Progenitor cell of endocrine pancreas (in vitro differentiated cells): ENCODE measurements at places on chromosomes 6 and 20.

DNA sequence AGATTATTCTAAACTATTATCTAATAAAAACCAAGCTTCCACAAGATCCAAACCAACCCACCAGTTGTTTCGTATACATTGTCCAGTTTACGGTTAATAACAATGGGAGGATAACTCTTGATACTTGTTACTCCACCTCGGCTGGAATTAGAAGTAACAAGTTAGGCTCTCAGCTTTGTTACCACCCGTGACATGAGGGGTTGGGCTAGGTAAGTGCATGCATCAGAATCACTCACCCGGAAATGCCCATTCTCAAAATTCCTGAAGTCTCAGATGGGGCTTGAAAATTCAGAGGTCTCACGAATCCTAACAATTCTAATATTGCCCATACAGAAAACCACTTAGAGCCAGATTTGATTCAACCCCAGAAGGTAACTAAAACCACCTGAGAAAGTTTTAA is 27.0 kb upstream of the SERPINB1 start:
- no peak for DNase-seq

DNA sequence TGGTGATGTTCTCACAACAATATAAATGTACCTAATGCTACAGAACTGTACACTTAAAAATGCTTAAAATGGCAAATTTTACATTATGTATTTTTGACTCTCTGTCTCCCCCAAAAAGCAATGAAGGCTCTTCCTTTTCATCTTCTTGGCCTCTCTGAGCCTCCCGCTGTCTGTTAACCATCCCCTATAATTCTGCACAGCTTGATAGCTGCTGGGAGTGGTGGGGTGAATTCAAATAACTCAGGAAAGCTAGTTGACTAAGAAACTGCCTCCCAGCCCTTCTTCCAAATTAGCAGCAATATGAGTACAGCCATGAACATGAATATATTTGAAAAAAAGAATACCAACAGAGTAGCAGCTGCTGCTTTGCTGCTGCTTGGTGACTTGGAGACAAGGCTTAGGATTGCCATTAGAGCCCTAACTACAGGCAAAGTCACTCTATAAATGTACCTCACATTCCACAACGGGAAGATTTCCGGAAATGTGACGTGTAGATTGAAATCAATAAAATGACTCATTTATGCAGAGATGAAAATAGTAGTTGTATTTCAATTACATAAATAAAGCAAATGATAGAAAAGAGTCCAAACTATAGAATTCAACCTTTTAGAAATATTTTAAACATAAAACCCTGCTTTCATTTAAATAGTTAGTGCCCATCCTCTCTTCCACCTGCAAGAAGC is 200.1 kb upstream of the HEY2 start:
- DNase-seq = no peak

- DNase-seq = peak; percentile 11
Observed at GRCh38 chr20:20743511-20744169, 31.2 kb upstream of the RALGAPA2 start.

- DNase-seq = no peak
Observed at GRCh38 chr6:14984519-14984853, 261.4 kb upstream of the JARID2 start.

GRCh38 chr6:32840604-32841246 is 2.2 kb upstream of the TAP2 start:
- no peak for DNase-seq

GRCh38 chr6:33105386-33105785 is 29.6 kb downstream of the HLA-DPB1 start:
- DNase-seq = no peak

GRCh38 chr6:100464903-100465700 is at the start of gene SIM1:
SIM1 (minus strand) TSS chr6:100464921; CDS start chr6:100463468, 1,453 bp downstream.
- DNase-seq = peak; percentile 61

GRCh38 chr20:3797226-3797545 is 1.1 kb downstream of the CDC25B start:
- DNase-seq = no peak

- no peak for DNase-seq
Observed at GRCh38 chr6:40205004-40205403, 270.7 kb upstream of the MOCS1 start.

GRCh38 chr6:56230976-56231566 is 16.3 kb downstream of the COL21A1 start:
- DNase-seq = no peak

GRCh38 chr20:18090044-18090443 is 32.3 kb upstream of the OVOL2 start:
- DNase-seq = no peak

DNA sequence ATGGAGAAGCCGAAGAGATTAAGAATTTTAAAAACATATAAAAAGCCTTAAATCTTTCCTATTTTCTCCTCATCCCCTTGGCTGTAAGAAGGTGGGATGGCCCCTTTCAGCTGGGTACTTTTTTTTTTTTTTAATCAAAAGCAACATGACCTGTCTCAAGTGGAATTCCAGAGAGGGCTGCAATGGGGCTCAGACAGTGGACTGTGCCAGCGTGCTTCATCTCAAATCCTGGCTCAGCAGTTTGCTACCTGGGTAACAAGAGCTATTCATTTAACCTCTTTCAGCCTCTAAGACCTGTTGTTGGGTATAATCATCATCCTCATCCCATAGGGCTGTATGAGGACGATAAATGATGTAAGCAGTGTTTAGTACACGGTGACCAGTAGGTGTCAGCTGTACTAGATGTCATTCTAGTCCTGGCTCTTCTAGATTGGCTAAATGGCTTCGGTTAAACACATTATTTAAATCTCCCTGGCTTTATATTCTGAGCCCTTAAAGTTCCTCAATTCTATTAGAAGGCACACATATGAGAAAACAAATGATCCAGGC is 6.9 kb upstream of the PPP1R3G start:
- no peak for DNase-seq

DNA sequence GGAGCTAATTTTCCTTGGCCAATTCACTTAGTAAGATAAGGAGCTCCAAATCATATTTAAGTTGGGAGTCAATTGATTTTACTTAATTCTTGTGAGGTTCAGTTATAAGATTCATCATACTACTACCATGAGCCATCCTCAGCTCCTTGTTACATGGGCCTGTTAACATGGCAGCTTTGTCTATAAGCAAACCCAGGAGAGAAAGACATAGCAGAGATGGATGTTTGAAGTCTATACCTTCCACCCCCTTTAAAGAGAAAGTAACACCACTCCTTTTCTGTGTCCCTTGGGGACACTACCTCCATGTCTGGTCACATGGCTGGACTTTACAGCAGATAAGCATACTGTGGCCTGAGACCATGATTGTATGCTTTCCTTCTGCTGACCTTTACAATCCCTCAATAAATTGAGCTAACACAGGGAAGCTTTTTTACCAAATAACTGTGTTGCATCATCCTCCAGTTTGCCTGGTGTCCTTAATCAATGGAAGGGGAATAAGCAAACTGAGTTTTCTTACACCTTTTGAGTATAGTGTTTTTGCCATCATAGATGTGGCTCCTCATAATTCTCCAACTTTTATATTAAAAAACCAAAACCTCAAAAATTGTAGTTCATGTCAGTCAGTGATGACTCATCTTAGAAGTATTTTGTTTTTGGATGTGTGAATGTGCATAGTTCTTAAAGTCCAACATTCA is 9.8 kb upstream of the ZNFX1 start:
- no peak for DNase-seq

DNA sequence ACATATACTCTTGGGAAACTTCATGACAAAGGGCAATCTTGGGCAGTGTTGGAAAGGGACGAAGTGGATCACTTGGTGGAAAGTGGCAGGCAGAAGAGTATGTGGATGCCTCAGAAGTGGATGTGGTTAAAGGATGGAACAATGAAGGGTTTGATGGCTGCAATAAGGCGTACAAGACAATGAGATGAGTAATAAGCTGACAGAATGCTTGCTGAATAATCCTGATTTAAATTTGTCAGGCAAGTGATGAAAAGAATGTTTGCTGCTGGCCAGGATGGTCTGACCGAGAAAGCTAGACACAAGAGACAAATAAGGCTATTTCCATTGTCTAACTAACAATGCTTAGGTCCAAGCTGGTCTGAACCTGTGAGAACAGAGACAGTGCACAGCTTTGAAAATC is 61.6 kb upstream of the CEP85L start:
- DNase-seq = no peak

- DNase-seq = no peak
Observed at GRCh38 chr6:347232-347631, 44.3 kb upstream of the IRF4 start.

GRCh38 chr20:17518339-17519052 is 12.7 kb downstream of the BFSP1 start:
- DNase-seq = no peak

DNA sequence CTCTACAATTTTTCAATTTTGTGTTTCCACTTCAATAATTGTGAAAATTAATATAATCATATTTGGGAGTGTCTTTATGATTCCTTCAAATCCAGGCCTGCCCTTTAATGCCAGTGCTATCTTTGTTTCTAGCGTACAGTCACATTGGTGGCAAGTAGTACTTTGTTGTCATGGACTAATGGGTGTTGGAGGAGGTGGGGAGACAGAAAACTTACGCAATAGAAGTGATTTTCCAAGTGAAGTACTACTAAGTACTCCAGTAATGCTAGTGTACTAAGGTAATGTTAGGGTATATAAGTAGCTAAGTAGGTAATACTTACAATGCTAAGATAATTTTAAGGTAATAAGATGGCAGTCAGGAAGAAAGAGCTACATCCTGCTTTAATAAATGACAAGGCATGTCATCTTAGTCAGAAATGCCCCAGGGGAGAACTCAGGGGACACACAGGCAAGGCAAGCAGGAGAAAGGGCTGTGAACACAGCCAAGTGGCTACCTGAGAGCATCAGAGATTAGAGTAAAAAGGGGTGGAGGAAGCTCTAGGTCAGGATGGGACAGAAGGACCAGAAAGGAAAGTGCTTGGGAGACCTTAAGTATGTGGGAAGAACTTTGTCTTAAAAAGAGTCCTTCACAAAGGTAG is 217.2 kb upstream of the PRDM1 start:
- no peak for DNase-seq

- DNase-seq = no peak
Observed at GRCh38 chr6:17381424-17382147, 11.8 kb upstream of the CAP2 start.

- no peak for DNase-seq
Observed at GRCh38 chr6:166241974-166242373, 66.2 kb downstream of the PRR18 start.

GRCh38 chr6:158718461-158719046 is 68.7 kb downstream of the SYTL3 start:
- peak; percentile 42 for DNase-seq

DNA sequence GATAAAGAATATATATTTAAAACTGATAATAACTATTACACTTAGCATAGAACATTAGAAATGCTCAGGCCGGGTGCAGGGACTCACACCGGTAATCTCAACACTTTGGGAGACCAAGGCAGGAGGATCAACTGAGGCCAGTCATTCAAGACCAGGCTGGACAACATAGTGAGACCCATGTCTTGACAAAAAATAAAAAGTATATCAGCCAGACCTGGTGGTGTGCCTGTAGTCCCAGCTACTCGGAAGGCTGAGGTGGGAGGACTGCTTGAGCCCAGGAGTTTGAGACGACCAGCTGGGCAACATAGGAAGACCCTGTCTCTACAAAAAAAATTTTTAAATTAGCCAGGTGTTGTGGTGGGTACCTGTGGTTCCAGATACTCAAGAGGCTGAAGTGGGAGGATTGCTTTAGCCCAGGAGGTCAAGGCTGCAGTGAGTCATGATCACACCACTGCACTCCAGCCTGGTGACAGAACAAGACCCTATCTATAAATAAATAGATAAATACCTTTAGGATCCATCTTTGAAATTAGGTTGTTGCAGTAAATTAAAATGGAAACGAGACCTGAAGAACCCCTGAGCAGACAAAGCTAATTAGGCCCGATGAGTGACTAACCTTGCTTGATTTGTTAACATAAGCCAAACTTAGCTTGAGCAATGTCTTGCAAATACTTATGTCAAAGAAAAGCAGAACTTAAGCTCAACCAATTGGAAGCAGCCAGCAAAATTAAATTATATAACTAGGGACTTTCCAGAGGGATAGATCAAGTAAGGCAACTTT is 75.8 kb upstream of the E2F3 start:
- no peak for DNase-seq

GRCh38 chr6:157967020-157967419 is 14.6 kb upstream of the SYNJ2 start:
- DNase-seq = no peak

DNA sequence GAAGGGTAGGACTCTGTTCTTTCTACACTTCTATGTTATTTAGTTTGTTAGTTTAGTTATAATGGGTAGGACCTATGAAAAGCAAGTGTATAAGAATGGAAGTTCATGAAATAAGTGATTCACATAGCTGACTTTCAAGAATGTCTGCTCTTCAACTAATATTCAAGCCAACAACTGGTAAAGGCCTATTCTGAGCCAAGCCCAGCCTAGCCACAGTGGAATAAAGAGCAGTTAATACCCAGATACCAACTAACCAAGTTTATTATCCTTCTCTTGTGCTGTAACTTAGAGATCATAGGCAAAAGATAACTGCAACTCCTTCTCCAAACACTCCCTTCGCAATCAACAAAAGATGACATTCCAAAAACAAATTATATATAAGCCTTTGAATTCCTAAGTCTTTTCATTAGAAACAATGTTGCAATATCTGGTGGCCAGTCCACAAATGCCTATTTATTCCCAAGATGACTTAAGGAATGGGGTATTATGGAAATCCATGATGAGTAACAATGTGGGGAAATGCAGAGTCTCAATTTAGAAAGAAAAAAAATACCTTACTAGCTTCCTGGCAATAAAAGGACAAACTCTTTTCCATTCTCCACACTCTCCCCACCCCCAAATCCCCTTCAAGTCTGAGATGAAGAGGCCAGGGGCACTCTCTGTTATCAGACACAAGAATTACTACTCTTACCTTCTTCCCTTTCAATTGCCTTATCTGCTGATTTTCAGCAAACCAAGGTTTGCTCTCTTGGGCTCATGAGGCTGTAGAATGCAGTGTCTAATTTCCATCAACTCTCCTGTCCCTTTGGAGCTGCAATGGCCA is 27.4 kb downstream of the BTBD9 start:
- no peak for DNase-seq

GRCh38 chr6:140043762-140044378 is 669.4 kb upstream of the CITED2 start:
- no peak for DNase-seq

- DNase-seq = no peak
Observed at GRCh38 chr20:23683281-23683680, 5.6 kb downstream of the CST4 start.
